ENCODE measurements at places on chromosomes 5 and 9.

DNA sequence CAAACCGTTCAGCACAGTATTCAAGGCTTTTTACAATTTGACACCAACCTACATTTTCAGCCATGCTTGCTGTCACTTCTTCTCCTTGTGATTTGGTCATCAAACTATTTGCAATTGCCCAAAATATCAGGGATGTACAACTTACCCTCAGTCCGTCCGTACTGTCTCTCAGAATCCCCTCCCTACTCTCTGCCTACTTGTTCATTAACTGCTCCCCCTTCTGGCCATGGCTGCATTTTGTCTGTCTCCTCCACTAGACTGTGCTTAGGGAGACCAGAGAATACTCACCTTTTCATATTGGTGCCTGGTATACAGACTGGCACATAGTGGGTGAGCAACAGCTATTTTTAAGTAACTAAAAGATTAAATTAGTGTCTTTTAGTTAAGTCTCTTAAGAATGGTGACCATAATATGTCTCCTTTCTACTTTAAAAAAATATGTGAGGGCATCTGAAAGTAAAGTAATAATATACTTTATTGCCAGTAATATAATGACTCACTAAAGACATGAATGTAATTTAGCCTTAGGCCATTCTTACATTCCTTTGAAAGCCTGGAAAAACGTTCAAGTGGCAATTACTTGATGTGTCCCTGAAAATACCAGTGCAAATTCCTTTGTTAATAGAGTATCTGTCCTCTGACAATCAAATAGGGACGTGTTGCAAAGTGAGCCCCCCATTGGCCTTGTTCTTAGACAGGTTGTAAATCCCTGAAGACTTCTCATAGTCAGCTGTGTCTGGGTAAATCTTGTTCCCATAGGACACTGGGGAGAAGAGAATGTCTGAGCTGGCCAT, 27.8 kb downstream of the PRLR start:
- no peak for DNase-seq

DNA sequence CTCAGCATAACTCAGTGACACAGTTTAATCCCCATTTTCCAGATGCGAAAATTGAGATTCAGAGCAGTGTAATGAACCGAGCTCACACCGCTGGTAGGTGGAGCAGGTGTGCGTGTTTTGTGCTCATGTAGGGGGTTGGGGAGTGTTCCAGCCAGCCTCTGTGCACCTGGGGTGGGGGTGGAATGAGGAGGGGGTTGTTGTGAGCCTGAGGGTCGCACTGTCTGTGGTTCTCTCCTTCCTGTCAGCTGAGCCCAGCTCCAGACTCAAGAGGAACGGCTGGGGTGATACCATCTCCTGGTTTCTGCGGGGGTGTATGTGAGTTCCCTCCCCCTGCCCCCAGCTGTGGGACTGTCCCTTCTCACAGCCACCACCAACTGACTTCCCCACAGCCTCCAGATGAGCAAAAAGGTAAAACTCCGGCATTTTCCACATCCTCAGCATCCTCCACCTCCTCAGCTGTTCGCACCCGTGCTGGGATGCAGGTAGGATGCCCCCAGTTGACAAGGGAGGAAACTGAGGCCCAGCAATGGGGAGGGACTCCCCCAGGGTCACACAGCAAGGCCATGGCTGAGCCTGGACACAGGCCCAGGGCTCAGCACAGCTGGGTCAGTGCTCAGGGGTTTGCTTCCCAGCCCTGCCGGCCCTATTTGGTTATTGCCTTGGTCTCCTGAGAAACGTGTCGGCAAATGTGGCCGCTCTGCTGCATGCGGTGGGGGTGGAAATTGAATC, 2.1 kb downstream of the SH2D3C start:
- DNase-seq, result peak; percentile 38

DNA sequence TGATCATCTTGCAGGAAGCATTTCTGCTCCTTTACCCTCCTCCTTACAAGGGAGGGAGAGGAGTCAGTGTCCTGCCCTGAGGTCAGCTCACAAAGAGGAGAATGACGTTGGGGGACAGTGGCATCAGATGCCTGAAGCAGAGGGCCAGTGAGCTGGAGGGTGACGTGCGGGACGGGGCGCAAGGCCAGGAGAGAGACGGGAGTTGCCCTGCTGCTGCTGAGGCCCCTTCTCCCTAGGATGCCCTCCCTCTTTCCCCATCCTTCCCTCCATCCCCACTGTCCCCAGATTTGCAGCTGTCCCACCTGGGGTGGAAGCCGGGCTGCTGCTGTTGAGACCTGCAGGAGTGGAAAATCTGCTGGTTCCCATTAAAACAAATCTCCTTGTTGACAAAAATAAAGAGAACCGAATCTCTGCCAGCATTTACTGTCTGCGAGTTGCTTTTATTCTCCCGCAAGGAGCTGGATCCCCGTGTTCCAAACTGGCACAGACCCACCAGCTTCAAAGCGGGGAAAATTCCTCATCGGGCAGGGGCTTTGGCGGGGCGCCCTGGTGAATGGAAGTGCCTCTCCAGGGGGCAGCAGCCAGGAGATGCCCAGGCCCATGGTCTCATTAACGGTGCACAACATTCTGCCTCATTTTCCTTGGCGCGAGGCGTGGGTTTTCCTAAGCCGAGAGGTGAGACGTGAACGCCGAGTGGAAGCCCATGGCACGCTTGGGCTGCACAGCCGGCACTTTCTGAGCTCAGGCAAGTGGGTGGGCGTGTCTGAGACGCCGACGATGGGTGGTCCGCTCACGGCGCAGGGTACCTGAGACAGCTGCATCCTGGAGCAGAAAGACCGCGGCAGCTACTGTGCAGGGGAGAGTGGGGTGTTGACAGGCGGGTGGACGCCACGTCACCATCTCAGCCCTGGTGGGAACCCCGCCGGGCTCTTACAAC, 13.9 kb upstream of the COL5A1 start:
- DNase-seq, result no peak

DNA sequence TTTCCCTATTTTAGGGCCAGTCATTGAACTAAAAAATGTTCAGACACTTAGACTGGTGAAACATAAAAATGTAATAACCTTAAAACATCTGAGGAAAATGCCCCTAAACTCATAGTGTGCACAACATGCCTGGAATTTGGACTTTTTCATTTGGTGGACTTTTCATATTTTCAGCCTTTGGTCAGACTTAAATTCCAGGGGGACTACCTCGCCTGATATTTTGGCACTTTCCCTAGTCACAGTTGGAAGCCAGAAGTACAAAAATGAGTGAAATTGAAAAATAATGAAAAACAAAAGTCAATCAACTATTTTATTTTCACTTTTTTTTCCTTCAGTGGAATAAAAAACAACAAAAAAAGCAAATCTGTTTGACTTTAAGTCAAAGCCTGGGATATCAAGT, 256.2 kb downstream of the ACTL7B start:
- DNase-seq, result no peak

GRCh38 chr9:68750786-68751185, 45.7 kb downstream of the PIP5K1B start:
- DNase-seq, result no peak

- DNase-seq, result no peak
Observed at GRCh38 chr9:136187683-136188586, 17.0 kb downstream of the LHX3 start.

DNA sequence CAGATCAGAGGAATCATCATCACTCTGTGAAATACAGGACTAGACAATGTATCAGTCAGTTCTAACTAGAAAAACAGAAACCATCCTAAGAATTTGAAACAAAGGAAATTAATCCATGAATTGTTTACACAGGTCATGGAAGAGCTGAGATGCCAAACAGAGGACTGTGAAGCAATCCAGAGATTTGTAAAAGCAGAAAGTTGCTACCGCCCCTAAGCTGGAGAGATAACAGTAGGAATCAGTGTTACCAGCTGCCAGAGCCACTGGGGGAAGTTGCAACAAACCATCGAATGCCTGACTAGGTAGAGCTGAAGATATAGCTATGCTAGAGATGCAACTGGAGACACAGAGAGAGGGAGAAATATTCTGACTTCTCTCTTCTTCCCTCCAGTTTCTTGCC, 10.4 kb upstream of the MIER3 start:
- DNase-seq, result no peak

DNA sequence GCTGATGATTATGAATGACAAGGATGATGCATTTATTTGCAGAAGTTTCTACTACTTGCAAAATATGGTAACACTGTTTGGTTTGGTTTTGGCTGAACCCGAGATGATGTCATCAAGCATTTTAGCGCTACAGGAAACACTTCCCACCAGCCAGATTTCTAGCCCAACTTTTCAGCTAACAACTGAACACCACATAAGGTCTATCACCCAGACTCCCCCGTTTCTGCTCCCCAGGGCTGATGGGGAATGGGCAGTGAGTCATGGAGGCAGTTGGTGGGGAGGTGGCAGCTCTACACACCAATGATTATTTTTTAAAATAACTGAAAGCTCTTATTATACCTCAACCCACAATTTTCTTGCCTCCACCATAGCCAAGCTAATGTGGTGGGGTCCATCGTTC, 302.9 kb downstream of the CEMIP2 start:
- DNase-seq, result no peak

DNA sequence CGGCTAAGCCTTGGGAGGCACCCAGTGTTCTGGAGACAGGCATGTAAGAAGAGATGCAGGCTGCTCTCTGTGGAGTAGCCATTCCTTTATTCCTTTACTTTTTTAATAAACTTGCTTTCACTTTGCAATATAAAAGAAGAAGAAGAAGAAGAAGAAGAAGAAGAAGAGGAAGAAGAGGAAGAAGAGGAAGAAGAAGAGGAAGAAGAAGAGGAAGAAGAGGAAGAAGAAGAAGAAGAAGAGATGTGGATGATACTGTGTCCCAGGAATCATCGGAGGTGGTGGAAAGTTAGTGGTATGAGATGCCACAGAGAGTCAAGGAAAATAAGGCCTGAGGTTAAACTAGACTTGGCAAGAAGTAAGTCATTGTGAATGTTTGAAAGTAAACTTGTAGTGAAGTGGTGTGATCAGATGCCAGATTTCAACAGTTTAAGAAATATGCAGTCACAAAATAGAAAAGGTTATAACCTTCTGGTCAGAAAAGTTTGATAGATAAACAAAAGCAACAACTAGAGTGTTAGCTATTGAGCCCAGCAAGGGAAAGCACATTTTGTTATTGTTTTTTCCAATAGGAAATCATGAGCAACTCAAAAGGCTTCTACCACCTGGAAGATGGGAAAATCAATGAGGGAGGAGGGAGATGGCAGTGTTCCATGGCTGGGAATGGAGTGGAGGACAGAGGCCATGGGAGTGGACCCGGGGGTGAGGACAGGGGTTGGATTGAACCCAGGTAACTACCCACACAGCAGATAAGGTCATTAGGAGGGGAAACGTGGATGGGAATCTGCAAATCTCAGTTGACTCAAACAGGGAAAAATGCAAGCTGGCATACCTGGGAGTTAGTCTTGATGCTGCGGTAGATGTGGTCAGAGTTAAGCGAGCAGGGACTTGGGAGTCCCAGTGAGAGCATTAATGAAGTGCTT, 16.8 kb downstream of the AOPEP start:
- DNase-seq, result no peak

GRCh38 chr9:108316630-108317029, 539.2 kb downstream of the ACTL7B start:
- DNase-seq, result no peak

DNA sequence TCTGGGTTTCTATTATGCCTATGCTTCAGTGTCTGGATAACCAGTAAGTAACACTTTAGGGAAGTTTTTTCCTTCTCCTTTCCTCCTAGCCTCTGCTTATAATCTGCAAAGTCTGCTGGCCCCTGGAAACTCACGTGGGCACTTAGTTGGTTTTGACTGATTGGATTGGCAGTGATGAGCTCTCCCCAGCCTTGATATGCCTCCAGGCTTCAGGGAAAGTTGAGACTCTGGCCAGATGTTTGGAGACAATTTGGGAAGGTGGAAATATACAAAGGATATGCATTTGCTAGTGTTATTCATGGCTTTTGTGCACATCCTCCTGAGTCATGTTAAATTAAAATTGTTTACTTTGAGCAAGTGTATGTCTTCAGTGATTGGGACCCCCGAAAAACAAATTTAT, 160.2 kb upstream of the IL12B start:
- no peak for DNase-seq

DNA sequence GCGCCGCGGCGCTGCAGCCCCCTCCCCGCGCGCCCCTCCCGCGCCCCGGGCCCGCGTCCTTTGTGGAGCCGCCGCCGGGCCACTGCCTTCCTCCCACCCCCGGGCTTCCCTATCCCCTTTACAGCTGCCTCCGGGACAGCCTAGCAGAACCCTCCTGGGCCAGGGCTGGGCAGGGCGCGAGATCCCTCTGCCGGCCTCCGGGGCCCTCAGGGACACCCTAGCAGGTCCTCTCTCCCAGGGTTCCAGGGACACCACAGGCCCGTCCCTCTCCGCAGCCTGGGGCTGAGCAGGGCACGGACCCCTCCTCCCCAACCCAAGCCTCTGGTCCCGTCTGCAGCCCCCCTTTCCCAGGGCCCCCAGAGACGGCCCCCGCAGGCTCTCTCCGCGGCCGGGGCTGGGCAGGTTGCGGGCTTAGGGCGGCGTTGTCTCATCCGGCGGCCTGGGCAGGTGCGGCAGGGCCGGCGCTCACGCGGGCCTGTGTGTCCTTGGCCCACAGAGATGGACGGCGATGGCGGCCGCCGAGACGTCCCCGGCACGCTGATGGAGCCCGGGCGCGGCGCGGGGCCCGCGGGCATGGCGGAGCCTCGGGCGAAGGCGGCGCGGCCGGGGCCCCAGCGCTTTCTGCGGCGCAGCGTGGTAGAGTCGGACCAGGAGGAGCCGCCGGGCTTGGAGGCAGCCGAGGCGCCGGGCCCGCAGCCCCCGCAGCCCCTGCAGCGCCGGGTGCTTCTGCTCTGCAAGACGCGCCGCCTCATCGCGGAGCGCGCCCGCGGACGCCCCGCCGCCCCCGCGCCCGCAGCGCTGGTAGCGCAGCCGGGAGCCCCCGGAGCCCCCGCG, 710 bp downstream of the WNK2 start:
- DNase-seq, result no peak

DNA sequence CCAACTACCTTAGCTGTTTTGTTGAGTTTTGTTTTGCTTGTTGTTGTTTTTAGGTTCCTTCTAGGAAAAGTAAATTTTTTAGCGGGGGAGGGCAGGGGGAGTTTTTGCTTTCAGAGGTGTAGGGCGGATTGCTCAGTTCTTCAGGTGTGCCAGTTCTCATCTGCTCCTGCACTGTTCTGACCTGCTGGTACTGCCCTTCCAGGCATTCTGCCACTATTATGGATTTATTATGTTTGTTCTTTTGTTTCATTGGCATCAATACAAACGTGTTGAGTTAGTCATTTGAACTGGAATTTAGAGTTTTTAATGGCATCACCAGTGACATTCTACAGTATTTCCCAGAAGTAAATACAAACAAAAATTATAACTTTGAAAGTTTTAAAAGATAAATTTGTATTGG, 26.0 kb downstream of the ERCC6L2 start:
- no peak for DNase-seq

Data from T-helper 1 cell (primary cell).